ENCODE measurements at places on chromosomes 1 and 21. TPM values are rescaled to one million over a fixed set of nuclear protein-coding genes. Genes with fewer than 3 reads are reported as not detected.

Gene GPR25
- not detected for total RNA-seq

Gene SYT14
- 0.18 TPM for total RNA-seq

Gene ATP1A2
- total RNA-seq, result not detected

GRCh38 chr1:187648091-187648490, 819.3 kb downstream of the PLA2G4A start:
- H3K36me3 ChIP-seq, result no peaks in the 10 kb centered on the region
- no peaks in the 10 kb centered on the region for H3K4me1 ChIP-seq
- no peaks in the 10 kb centered on the region for H3K27me3 ChIP-seq

DNA sequence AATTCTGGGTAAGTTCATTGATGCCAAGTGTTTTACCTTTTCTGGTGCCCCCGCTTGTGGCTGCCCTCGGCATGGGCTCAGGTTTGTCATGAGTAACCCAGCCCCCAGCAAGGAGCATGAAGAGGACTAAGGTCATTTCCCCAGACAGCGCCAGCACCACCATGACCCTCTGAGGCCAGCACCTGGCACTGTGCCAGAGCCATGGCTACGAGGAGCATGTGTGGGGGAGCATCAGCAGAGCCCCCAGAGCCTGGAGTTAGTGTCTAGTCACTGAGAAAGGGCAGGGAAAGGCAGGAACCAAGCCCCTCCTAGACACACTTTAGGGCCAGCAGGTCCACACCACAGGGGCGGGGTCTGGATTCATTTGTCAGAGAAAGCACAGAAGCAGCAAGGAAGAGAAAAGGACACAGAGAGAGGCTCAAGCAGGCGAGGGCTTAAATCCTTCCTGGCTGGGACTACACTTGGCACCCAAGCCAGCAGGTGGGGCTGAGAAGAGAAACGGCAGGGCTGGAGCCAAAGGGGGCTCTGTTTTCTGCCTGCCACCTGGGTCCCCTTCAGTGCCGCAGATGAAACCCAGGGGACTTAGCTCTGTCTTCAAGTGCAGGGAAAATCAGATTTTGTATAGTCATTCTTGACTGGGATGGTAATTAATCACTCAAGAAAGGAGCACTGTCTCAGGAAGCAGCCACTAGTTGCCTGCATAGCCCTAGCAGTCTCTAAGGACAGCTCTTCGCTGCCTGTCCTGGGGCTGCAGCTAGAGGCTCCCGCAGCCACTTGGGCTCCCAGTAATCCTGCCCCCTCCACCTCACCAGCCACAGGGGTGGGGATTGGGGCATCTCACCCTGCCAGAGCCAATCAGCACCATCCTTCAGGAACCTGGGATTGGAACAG, 79.6 kb upstream of the ZC3H12A start:
- H3K27ac ChIP-seq, result no peak overlapping the region
- H3K36me3 ChIP-seq, result no peaks in the 10 kb centered on the region
- no peaks in the 10 kb centered on the region for H3K4me1 ChIP-seq
- H3K4me3 ChIP-seq, result no peak overlapping the region
- DNase-seq, result no peak

GRCh38 chr1:174700314-174700713, 252.6 kb downstream of the GPR52 start:
- no peak for DNase-seq
- H3K27ac ChIP-seq, result no peak overlapping the region
